ENCODE measurements at places on chromosomes 1 and 21.

DNA sequence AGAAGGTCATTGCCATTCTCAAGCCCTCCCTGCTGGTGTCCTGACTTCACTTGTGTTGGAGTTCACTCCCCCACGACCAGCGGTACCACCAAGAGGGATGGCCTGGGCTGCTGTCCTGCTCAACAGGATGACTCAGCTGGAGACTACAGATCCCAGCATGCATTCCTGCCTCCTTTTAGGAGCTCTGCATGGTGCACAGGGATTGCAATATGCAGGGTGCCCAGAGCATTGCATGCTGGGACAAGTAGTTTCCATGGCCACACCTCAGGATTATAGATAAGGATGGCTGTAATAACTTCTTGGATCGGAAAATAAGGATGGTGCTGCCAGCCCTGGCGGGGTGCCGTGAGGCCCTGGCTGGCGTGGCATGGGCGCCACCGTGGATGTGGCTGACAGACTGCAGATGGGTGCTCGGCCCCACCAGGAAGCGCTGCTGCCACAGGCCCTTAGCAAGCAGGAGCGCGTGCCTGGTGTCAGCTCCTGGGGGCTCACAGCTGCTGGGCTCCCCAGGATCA is 150.0 kb downstream of the CASZ1 start:
- peak; percentile 66 for DNase-seq

GRCh38 chr1:154499446-154499845 is 2.6 kb upstream of the TDRD10 start:
- DNase-seq: no peak

DNA sequence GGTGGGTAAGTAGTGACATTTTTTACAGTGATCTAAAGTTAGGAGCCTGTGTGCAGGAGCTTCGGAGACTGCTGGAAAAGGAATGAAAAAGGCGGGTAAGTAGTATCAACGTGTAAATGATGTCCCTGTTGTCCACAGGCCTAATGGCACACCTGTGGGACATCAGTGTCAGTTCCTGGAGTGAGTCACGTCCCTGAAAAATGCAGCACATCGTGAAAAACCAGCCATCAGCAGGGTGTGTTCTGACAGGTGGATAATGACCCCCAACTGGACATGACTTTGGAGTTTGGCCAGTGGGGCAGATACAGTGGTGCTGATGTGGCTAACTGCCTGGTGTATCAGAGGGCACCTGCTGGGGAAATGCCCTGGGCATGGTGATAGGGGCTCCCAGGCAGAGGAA is 12.0 kb upstream of the PRDM15 start:
- DNase-seq: no peak

GRCh38 chr1:202240956-202241355 is 47.4 kb downstream of the LGR6 start:
- no peak for DNase-seq

DNA sequence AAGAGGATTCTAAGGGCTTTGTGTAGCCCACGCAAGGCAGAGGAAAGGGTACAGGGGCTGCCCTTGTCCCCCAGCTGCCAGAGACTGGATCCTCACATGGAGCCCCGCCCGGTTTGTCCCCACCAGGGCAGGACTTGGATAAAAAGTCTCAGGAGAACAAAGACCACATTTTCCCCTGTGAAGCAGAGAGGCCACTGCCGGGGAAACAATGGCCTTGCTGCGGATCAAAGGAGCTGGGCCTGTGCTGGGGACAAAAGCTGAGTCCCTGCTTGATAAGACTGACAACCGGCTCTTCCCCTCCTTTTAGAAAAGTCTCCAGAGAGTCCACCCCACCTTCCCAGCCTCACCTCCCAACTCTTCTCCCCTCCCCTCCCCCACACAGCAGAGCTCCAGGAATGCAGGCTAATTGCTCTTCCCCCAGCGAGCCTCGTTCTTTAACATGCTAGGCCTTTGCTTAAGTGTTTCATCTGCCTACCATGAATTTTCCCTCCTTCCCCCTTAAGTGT is 142.4 kb downstream of the PLPP3 start:
- DNase-seq: no peak

DNA sequence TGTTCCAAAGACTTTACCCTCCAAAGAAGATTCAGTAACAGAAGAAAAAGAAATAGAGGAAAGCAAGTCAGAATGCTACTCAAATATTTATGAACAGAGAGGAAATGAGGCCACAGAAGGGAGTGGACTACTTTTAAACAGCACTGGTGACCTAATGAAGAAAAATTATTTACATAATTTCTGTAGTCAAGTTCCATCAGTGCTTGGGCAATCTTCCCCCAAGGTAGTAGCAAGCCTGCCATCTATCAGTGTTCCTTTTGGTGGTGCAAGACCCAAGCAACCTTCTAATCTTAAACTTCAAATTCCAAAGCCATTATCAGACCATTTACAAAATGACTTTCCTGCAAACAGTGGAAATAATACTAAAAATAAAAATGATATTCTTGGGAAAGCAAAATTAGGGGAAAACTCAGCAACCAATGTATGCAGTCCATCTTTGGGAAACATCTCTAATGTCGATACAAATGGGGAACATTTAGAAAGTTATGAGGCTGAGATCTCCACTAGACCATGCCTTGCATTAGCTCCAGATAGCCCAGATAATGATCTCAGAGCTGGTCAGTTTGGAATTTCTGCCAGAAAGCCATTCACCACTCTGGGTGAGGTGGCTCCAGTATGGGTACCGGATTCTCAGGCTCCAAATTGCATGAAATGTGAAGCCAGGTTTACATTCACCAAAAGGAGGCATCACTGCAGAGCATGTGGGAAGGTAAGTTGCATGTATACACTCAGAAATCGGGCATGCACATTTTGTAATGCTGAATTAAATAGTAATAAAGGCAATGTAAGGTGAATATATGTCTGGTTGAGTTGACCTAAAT is 97.2 kb downstream of the ZFYVE9 start:
- peak; percentile 32 for DNase-seq

DNA sequence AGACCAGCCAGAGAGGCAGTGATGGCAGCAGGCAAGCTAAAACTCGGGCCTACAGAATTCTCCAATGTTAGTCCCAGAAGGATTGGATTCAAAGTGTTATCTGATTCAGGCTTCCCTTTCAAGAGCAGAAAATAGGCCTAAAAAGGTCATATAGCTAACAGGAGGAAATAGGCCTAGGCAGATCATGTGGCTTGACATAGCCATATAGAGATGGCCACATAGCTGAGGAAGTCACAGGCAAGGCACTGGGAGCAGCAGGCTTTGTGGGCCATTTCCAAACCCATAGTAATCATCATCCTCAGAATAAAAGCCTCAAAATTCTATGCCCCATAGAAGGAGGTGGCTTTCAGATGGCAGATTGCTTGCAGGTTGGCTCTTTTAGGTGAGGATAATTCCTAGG is 29.0 kb upstream of the LMO4 start:
- no peak for DNase-seq

DNA sequence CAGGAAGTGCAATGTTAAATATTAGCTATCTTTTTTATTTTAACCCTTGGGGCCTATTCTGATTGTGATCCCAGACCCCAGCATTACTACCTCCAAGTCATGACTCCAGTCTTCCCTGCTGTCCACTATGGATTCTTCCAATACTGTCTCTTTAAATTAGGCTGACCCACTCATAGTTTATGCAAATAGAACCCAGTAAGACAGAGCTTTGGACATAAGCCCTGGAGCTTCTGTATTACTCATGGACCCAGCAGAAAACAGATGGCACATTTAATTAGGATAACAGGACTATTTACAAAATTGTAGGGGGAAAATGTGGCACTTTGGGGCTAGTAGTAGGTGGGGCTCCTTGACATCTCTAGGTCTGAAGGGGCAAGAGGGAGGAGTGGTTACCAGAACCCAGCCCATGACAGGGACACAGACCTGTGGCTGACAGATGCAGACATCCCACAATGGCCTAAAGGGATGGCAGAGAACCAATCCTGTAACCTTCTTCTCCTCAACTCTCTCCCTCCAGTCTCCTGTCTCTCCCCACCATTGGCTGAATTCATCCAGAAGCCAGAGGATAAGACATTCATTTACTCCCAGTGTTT is 233.5 kb downstream of the OMA1 start:
- DNase-seq: no peak

- no peak for DNase-seq
Measured at GRCh38 chr1:161197560-161198193, 1.2 kb downstream of the ADAMTS4 start.

GRCh38 chr1:2204415-2205190 is 10.0 kb upstream of the FAAP20 start:
- DNase-seq: peak; percentile 89

- no peak for DNase-seq
Measured at GRCh38 chr1:68355614-68356013, 94.1 kb downstream of the RPE65 start.

DNA sequence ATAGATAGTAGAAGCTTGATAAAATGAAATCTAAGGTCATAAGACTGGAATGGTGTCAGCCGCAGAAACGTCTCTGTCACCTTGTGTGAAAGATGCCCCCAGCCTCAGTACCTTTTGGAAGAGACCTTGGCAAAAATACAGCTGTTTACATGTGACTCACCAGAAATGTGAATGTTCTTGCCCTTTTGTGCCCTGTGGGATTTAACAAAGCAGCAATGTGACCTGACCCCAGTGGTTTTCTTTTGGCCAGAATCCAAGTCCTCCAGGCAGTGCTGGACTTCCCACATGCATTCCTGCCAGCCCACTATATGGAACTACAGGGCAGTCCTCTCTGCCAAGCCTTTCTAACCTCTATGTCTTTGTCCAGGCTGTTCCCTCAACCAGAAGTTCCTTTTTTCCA is 27.2 kb upstream of the LRRC8C start:
- DNase-seq: peak; percentile 88

GRCh38 chr21:33196941-33197374 is 32.8 kb upstream of the IFNAR2 start:
- peak; percentile 77 for DNase-seq

DNA sequence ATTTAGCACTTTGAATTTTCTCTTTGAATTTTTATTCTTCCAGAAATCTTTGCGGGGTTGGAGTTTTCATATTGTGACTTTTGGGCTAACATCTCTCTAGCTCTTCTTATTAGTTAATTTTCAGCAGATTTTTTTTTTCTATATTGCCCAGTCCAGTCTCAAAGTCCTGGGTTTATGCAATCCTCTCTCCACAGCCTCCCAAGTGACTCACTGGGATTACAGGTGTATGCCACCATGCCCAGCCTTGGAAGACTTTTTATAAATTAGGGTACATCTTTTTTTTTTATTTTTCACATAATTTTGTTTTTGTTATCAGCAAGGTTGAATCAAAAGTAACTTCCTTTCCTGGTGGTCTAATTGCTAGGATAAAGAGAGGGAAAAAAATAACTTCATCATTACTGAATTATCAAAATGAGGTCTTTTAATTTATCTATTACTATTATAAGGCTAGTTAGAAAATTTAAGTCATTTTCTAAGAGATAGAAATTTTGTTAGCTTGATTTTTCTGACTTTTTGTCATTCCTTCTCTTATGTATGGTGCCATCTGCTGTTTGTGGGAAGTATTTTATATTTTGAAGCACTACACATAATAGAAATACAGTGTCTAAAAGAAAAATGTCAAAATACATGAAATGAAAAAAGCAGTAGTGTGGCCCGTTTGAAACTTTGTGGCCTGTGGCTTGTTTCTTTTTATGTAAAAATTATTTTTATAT is 273.4 kb upstream of the CACYBP start:
- DNase-seq: peak; percentile 59

GRCh38 chr1:164590592-164590991 is 31.6 kb downstream of the PBX1 start:
- no peak for DNase-seq

DNA sequence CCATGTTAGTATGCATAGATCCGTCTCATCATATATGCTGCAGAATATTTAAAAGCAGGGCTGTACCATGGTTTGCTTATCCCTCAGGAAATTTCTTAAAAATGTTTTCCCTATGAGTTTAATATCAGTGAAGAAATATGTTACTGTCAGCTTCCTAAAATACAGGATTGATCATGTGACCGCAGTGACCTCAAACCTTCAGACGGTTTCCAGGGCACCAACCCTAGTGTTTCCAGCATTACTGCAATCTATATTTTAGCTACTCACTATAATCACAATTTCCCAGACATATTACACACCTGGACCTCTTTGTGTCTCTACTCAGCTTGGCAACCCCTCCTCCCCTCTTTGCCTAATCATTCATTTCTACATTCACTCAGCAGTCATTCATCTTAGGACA is 7.7 kb upstream of the SDHB start:
- no peak for DNase-seq

DNA sequence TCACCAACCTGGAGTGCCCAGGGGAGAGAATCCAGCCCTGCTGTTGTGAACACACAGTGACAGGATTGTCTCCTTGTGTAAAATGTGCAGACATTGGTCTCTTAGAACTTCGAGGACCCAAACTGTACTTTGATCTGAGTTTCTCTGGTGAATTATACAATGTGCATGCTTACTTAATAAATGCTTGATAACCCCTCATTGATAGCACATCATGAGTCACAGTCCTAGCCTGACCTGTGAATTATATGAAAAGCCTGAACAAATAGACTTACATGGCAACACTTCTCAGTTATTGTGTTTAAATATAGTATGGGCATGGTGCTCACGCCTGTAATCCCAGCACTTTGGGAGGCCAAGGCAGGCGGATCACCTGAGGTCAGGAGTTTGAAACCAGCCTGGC is 22.6 kb downstream of the IFNGR2 start:
- no peak for DNase-seq

DNA sequence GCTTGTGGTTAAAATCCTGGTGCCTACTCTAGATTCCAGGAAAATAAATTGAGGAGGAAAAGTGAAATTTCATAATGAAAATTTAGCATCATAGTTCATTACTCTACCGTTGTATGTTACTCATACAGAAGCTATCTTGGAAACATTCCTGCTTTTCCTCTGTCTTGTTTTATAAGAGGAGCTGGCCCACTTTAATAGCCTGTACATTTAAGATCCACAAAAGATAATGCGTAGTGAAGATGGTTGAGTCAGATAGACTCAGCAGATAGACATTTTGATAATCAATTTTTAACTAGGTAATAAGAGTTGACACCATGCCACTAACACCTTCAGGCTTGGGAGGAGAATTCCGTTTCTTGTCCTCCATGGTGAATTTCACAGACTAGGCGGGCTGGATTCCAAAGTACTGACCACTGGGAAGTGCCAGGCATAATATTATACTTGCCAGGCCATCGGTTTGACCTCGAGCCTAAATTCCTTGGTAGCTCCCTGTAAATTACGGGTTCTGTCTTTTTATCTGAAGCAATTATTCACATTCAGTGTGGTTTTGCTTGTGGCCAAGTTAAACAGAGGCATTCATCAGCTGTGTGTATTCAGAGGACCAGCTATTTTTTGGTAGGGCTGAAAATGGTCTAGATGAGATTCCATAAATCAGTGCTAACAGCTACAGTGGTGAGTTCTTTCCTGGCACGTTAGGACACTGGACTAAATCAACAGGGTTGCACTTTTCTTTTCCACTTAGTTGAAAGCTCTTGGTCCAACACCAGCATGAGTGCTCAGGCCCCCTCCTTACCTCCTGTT is 111.9 kb upstream of the KAZN start:
- DNase-seq: peak; percentile 96

DNA sequence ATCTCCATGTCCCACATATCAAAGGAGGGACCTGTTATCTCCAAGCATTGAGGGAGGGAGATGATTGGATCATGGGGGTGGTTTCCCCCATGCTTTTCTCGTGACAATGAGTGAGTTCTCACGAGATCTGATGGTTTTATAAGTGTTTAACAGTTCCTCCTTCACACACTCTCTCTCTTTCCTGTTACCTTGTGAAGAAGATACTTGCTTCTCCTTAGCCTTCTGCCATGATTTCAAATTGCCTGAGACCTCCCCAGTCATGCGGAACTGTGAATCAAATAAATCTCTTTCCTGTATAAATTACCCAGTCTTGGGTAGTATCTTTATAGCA is 91.6 kb downstream of the DDAH1 start:
- no peak for DNase-seq
